Activated T-helper 9 cell treated with anti-CD3 and anti-CD28 coated beads, Interleukin-2, amount 50 U/mL, for 16 hours (primary cell): ENCODE measurements at places on chromosomes 1 and 21.

GRCh38 chr1:156747742-156748669 lies 3.5 kb downstream of the HDGF start:
- DNase-seq, result no peak

- DNase-seq, result no peak
These were observed 24.9 kb upstream of the CDC42BPA start for GRCh38 chr1:227343206-227343605.

DNA sequence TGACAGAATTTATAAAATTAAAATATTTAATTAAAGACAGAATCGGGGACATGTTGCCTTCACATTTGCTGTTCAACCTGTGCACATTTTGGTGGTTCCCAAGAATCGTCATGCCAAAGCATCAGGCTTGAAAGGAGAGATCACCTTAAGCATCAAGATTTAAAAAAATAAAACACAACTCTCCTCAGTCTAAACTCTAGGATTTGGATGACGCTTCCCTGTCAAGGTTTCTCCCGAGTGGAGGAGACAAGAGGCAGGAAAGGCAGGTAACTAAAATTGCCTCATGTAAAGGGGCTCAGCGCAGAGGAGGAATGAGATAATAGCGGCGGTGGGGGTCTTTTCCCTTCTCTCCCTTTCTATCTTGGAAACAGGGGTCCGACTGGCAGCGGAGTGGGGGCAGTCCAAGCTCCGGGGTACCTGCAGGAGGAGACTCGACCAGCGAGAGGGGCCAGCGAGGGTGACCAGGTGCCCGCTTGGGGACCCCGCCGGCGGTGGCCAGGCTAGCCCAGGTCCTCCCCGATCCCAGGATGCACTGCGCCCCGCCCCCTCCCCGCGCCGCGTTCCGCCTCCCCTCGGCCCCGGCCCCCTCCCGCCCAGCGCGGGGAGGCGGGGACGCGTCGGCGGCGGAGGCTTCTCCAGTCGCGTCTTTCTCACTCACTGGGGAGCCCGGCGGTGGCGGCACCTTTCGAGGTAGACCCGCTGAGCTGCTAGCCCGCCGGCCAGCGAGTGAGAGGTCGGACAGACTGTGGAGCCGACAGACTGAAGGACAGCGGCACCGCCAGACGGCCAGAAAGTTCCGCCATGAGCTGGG lies at the start of gene FNBP1L:
FNBP1L (plus strand) TSS at position 638 of the 811 bp plus-strand sequence; CDS start at position 802, 164 bp downstream.
- DNase-seq, result peak; percentile 58

DNA sequence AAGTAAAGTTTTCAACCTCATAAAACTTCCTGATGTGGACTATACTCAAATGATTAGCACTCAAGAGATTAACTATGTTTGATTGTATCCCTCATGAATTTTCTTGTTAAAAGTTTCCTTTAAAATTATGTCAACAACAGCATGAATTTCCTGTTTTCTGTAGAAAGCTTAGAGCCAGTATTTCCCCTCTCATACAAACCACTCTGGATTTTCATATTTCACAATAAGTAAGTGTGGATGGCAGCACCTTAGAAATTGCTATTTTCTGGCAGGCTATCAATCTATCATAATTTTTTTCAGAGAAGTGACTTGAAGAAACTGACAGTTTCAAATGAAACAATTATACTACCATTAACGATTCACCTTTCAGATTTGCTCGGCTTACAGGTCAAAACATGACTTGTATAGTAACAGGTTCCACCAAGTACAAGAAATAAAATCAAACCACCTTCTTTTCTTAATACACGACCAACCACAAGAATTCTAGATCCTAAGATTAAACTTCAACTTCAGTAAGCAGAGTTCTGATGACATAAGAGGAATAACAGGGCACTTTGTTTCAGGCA lies 20.8 kb downstream of the ELK4 start:
- no peak for DNase-seq

DNA sequence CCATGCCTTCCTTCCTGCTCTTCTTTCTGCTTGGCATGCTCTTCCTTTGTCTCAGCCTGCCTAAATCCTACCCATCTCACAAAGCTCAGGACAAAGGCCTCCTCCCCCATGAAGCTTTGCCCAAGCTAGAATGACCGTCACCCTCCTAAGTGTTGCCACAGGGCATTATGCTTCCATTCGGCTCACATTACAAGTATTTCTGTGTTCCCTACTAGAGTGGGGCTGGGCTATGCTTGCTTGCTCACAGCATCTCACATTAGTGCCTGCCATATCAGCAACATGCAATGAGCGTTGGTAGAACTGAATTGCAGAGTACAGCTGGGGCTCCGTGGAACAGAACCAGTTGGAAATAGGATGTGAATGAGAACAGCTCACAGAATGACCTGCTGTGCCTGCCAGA lies 82.8 kb downstream of the CD58 start:
- no peak for DNase-seq

DNA sequence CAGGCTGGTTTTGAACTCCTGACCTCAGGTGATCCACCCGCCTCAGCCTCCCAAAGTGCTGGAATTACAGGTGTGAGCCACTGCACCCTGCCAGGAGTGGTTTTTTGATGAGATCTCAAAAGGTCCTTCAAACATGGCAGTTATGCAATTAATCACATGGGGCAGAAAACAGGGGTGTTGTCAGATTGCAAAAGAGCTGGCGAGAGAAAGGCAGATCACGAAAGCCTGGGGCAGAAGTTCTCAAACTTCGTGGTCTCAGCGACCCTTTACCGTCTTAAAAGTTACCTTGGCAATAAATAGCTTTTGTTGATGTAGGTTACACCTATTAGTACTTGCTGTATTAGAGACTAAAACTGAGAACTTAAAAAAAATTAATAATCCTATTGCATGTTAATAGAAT lies 16.1 kb downstream of the CNR2 start:
- DNase-seq, result no peak

GRCh38 chr1:248871837-248872401 lies 13.0 kb upstream of the ZNF692 start:
- no peak for DNase-seq

DNA sequence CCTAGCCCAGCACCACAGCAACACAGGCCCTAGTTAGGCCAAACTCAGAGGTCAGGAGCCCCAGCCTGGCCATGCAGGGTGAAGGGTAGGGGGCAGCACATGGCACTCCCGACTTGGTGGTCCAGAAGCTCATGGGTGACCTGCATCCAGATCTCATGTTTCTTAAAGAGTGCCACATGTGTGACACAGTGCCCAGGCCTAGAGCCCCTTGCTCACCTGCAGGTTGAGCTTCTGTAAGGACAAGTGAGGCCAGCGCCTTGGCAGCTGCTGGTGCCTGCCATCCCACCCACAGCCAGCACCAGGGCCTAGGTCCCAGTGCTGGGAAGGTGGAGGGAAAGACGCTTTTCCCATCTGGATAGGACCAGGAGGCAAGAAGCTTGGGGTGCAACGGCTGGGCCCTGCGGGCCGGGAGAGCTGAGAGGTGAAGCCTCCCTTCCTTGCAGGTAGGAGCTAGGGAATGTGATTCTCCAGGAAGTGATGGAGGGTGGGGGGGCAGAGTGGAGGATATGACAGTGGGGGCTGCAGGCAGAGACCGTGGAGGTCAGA lies 6.5 kb downstream of the SHISA4 start:
- DNase-seq, result no peak

DNA sequence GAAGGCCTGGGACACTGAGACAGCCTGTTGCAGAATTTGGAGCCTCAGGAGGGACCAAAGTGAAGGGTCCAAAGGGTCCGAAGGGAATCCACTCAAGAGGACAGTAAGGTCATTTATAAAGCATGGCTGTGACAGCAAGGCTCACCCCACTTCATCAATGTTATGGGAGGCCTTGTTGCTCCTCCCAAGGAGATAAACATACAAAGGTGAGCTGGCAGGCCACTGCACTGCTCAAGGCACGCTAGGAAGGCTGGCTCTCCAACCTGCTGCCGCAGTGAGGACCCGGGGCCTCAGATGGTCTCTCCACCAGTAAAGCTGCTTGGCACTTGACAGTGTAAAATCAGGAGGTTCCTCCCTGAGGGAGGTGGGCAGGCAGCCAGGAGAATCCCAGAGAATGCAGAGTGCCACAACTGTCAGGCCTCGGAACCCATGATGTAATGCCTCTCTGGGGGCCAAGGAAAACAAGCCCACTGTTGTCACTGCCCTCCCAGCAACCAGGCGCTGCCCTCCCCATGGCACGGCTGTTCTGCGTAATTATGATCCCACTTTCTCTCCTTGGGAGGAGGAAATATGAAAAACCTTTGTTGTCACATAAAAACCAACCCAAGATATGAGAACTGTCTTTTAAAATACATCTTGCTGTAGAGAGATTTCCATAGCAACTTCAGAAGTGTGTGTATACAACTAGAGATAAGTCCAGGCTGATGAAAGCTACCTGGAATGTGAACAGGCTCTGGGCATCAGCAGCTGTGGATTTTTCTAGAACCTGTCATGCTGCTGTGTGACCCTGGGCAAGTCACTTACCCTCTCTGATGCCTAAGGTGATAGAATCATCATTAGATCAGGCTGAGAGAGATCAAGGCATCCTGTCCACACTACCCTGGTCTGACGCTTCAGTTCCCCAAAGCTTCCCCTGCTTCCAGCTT lies 102.5 kb downstream of the KCNN3 start:
- no peak for DNase-seq
